Stromal cell of bone marrow (primary cell): ENCODE measurements at places on chromosomes 1 and 21.

DNA sequence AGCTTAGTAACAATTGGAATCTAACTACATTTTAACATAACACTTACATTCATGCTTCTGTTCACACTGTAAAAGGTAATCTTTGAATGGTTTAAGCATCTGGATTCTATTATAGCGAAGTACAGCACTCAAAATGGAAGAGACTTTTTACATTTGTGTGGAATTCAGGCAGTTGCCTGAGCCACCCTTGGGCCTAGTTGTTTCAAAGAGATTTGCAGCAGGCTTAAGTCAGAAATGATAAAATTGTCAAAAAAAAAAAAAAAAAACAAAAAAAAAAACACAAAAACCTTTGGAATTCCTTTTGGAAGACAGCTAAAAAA, 199.9 kb downstream of the LYPLAL1 start:
- no peak for DNase-seq

DNA sequence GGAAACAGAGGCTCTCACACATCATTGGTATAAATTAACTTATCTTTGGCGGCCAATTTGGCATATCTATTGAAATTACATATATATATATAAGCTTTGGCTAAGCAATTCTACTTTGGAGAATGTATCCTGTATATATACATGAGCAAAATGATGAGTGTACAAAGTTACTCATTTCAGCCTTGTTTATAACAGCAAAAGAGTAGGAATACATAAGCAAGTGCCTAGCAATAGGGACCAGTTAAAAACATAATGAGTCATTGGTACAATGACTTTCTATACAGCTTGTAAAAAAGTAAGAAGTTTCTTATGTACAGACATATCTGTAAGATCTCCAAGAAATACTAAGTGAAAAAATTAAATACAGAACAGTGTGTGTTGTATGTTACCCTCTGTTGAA, 190.8 kb downstream of the LTN1 start:
- DNase-seq: no peak

GRCh38 chr1:162391790-162392563, 10.4 kb downstream of the C1orf226 start:
- peak; percentile 24 for DNase-seq

DNA sequence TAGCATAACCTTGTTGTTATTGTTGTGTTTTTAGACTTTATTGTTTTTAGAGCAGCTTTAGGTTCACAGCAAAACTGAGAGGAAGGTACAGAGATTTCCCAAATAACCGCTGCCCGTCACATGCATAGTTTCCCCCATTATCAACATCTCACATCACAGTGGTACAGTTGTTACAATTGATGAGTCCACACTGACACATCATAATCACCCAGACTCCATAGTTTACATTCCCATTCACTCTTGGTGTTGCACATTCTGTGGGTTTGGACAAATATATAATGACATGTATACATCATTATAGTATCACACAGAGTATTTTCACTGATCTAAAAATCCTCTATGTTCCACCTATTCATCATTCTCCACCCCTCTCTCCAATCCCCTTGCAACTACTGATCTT, 25.9 kb upstream of the TOR3A start:
- DNase-seq: no peak

DNA sequence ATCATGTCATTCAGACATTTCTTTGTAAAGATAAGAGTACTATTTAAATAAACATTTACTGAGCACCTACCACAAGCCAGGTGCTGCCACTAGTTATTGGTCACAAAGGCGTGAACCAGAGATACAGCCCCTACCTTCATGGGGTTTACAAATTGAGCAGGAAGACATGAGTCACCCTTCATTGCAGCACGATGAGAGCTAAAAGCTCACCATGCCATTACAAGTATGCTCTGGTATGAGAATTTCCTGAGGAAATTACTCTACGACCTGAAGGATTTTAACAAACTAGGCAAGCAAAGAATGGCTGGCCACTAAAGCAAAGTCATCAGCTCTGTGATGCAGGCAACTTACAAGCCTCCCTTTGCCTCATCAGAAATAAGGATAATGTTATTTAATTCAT, 346.8 kb downstream of the BRINP2 start:
- no peak for DNase-seq

DNA sequence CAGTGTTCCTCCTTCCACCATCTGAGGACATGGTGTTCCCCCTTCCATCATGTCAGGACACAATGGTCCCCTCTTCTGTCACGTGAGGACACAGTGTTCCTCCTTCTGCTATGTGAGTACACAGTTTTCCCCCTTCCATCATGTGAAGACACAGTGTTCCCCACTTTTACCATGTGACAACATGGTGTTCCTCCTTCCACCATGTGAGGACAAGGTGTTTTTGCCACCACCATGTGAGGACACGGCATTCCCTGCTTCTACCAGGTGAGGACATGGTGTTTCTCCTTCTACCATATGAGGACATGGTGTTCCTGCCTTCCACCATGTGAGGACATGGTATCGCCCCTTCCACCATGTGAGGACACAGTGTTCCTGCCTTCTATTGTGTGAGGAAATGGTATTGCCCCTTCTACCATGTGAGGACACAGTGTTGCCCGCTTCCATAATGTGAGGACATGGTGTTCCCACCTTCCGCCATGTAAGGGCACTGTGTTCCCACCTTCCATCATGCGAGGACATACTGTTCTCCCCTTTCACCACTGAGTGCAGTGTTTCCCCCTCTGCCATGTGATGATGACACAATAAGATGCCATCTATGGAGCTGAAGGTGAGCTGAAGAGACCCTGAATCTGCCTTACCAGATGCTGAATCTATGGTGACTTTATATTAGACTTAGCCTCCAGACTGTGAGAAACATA, 132.3 kb downstream of the FCRL5 start:
- no peak for DNase-seq
